ENCODE measurements at places on chromosomes 3 and 15. TPM values are rescaled to one million over a fixed set of nuclear protein-coding genes. Genes with fewer than 3 reads are reported as not detected.

Gene C15orf62
- not detected for total RNA-seq

Gene ADAMTSL3
- under 0.01 TPM for total RNA-seq

Gene CASR
- not detected for total RNA-seq

Gene PRSS50
- total RNA-seq: not detected

Gene ZSCAN29
- 47.6 TPM for total RNA-seq

Gene ASB14
- not detected for total RNA-seq

Gene AGTR1
- total RNA-seq: 0.36 TPM

Gene MOBP
- total RNA-seq: under 0.01 TPM

Gene TGM4
- not detected for total RNA-seq

Gene SNTN
- total RNA-seq: not detected

Gene CNBP
- 238 TPM for total RNA-seq

Gene ZNF717
- total RNA-seq: 20.4 TPM

Gene ACKR4
- total RNA-seq: 1.3 TPM

Gene GABRR3
- total RNA-seq: not detected

Gene HTR3E
- not detected for total RNA-seq

Gene NDUFB5
- total RNA-seq: 104 TPM

Gene TUSC7
- total RNA-seq: not detected
